ENCODE measurements at places on chromosomes 16 and 17.

DNA sequence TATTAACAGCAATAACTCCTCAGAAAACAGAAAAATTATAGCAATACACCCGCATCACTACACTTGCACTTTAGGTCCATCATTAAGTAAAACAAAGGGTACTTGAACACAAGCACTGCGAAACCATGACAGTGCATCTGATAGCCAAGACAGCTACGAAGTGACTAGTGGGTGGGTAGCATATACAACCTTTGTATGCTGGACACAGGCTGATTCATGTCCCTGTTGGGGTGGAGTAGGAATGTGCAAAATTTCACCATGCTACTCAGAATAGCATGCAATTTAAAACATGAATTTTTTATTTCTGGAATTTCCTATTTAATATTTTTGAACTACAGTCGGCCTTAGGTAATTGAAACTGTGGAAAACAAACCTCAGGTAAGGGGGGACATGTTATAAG, 2414.1 kb downstream of the TP53TG3F start:
- DNase-seq, result no peak

- no peak for DNase-seq
Measured at GRCh38 chr17:76793775-76794174, 55.9 kb downstream of the MFSD11 start.

DNA sequence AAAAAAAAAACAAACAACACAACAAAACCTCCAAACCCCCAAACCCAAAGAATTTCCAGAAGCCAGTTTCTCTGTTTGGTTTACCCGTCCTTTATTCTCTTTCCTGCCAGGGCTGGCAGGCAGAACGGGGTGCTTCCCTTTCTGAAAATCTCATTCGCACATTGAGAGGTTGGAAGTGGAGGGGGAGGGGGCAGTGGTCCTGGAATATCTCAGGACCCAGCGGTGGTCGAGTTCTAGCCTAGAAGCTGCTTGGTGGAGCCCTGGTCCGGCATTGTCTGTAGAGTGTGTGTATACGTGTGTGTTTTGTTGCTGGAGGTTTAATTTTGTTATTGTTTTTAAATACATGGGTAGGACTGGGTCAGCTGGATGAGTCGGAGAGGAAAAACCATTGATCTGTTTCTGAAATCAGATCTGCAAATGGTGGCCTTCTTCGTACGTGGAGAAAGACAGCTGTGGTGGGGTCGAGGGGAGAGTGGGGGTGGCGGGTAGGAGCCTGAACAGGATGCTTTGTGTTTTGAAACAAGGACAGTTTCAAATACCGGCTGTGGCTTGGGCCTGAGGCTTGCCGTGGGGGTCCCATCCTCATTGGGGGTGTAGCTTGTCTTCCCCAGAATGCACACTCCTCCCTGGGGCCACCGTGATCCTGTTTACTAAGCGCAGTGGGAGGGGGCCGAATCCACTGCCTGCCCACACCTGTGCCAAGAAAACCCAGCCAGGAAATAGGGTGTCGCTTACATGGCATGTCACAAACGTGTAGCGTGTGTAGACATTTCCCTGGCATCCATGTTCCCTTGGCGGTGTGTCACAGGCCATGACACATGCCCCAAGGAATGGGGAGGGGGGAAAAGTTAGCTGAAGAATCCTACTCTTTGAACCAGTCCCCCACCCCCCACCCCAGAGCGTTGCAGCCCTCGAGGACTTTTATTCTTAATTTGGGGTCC, 1.6 kb downstream of the CMIP start:
- DNase-seq, result no peak

DNA sequence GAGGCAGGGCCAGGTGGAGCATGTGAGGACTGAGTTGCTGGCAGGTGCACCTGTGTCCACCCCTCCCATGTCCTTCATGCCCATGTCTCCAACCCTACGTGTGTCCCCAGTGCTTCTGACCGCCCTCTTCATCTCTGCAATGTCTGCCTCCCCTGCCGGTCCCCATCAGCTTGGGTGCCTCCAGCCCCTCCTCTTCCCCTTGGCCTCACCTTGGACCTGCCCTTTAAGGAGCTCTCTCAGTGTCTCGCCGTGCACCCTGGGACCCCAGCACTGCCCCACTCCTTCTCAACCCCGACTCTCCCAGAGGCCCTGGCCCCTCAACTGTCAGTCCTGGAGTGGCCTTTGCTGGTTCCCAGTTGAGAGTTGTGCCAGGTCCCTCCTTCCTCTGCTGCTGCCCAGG, 15.0 kb downstream of the RIPOR1 start:
- no peak for DNase-seq

DNA sequence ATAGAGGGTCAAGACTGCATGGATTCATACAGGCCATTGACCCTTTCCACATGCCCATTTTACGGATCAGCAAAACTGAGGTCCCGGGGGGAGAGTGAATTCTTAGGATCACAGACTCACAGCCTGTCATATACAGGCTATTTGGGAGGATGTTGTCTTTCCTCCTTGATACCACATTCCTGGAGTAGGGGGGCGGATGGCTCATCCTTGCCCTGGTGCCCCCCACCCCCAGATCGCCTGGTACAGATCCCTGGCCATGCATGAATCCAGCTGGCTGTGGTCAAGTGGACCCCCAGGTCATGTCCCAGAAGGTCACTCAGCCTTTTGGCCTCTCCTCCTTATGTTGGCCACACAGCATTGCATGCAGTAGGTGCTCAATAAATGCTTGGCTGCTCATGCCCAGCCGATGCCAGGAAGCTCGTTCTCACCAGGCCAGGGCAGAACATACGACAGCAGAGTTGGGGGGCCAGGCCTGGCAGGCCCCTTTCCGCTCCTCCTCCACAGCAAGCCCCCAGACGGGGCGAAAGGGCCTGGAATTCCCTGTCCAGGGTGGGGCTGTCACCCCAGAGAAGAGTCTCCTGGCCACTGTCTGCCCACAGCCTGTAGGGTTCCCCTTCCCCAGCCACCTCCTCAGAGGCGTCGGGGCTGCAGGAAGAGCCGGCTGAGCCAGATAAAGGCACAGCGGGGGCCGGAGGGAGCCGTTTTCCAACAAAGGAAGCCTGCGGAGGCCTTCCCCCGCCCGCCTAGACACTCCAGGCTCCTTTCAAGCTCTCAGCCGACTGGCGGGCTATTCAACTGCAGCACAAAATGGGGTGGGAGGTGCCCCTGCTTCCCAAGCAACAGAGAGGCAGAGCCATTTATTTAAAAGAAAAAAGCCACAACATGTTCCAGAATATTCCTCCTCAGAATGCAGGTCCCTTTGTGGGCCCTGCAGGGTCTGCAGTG, 215.7 kb upstream of the CIBAR2 start:
- no peak for DNase-seq

Data from activated CD4-positive, alpha-beta T cell treated with anti-CD3 and anti-CD28 coated beads, Interleukin-2, amount 50 U/mL, for 16 hours (primary cell).